ENCODE measurements at places on chromosomes 2 and 18. TPM values are rescaled to one million over a fixed set of nuclear protein-coding genes. Genes with fewer than 3 reads are reported as not detected.

DNA sequence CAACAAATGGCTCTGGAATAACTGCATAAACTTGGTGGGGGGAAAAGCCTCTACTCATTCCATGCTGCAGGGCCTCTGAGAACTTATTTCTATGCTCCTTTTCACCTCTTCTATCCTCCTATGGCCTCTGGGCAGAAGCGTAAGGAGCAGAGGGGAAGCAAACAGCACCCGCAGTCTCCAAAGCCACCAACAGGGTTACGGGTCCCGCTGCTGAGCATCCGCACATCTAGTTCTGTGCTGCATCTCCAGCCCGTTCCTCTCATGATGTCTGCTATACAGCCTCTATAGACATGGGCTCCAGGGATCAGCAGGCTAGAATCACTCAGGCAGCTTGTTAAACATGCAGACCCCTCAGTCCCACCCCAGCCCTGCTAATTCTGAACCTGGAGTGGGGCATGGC lies 25.9 kb downstream of the PSTPIP2 start:
- H3K27ac ChIP-seq: no peak overlapping the region
- DNase-seq: no peak
- H3K27me3 ChIP-seq: no peaks in the 10 kb centered on the region
- H3K4me1 ChIP-seq: no peaks in the 10 kb centered on the region

DNA sequence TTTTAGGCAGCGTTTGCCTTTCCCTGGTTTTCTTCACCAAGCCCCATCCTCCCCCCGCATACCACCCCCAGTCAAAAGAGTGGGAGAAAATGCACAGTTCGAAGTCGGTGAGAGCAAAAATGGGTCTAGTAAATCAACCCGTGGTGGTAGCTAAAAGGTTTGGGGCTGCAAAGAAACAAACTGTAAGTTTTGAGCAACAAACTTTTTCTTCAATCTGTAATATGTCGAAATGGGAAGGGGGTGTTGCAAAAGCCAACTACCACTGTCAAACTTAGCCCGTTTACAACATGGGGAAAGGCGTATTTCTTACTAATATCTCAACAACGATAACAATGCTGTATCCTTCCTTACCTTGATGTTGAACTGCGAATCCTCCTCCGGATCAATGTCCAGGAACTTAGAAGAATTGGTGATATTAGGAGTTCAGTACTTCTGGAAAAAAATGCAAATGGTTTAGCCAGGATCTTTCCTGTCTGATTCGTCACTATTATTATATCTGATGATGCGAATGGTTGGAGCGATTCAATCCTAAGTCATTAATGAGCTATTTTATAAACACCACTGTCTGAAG lies 2.4 kb upstream of the SATB2 start:
- H3K27ac ChIP-seq: peak overlapping the region; percentile 86
- H3K27me3 ChIP-seq: peaks cover 12% of the 10 kb centered on the region
- no peaks in the 10 kb centered on the region for H3K36me3 ChIP-seq
- no peak for DNase-seq
- no peaks in the 10 kb centered on the region for H3K4me1 ChIP-seq

The CACNB4 gene
- 1.0 TPM for total RNA-seq

The IFIH1 gene
- total RNA-seq: 16.1 TPM

- DNase-seq: peak; percentile 59
- peak overlapping the region; percentile 45 for H3K27ac ChIP-seq
- H3K27me3 ChIP-seq: no peaks in the 10 kb centered on the region
- H3K4me3 ChIP-seq: no peak overlapping the region
Observed at GRCh38 chr2:196239622-196240587, 68.5 kb upstream of the STK17B start.

GRCh38 chr2:20191714-20192569 lies 33.0 kb downstream of the SDC1 start:
- H3K4me1 ChIP-seq: peaks cover 14% of the 10 kb centered on the region
- H3K4me3 ChIP-seq: no peak overlapping the region
- no peak overlapping the region for H3K27ac ChIP-seq
- H3K36me3 ChIP-seq: no peaks in the 10 kb centered on the region
- DNase-seq: no peak
- H3K27me3 ChIP-seq: no peaks in the 10 kb centered on the region

DNA sequence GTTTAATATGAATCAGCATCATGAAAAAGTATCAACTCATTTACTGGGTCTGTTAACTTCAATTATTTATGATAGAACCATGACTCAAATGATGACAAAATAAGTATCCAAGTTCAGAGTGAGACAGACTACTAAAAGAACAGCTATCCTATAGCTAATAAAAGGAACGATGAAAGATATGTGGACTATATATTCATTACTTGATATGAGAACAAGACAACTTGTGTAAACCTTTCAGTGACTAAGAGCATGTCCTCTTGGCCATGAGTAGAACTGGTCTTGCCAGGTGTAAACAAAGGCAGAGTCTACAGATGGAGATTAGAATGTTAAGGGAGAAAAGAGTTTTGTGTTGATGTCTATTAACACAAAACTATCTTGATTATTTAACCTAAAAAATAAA lies 360.4 kb upstream of the ZC3H15 start:
- H3K36me3 ChIP-seq: no peaks in the 10 kb centered on the region
- no peaks in the 10 kb centered on the region for H3K27me3 ChIP-seq
- no peak overlapping the region for H3K27ac ChIP-seq
- H3K4me3 ChIP-seq: no peak overlapping the region
- no peak for DNase-seq

DNA sequence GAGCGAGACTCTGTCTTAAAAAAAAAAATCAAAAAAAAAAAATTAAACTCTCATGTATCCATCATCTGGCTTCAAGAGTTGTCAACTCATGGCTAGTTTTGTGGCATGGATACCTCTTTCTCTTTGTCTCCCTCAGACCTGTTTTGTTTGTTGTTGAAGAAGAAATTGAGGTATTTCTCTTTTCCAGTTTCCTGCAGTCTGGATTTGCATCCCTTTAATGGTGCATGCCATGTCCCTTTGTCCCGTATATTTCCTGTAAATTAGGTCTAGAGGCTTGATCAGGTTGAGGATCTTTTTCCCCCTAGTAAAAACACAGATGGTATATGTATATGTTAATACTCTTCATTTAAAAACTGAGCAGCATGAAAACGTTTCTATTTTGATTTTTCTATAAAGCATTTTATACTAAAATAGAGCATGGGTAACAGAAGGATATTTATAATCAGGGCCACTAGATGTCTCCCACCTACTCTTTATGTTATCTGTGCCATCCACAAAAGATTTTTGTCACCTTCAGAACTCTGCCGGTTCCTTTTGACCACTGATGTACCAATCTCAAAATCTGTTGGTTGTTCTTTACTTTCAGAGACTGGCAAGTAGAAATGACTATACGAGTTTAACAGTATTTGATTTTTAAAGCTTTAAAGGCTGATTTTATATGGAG lies 80.1 kb downstream of the GALNT1 start:
- no peaks in the 10 kb centered on the region for H3K36me3 ChIP-seq
- no peak for DNase-seq
- H3K4me3 ChIP-seq: no peak overlapping the region
- no peaks in the 10 kb centered on the region for H3K4me1 ChIP-seq

DNA sequence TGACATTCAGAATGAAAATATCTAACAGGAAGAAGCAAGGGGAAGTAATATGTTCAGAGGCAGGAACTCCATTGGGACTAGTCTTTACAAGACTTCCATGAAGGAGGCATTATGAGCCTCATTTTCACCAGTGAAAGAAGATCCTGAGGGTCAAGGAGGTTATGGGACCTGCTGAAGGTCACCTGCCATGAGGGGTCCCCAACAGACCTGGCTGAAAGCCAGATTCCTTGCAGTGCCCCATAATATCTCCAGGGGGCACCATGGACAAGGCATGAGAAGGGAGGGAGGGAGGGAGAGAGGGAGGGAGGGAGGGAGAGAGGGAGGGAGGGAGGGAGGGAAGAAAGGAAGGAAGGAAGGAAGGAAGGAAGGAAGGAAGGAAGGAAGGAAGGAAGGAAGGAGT lies 27.9 kb downstream of the XDH start:
- no peaks in the 10 kb centered on the region for H3K36me3 ChIP-seq
- H3K27ac ChIP-seq: no peak overlapping the region
- H3K27me3 ChIP-seq: no peaks in the 10 kb centered on the region
- H3K4me3 ChIP-seq: no peak overlapping the region
- H3K4me1 ChIP-seq: no peaks in the 10 kb centered on the region
- DNase-seq: no peak

DNA sequence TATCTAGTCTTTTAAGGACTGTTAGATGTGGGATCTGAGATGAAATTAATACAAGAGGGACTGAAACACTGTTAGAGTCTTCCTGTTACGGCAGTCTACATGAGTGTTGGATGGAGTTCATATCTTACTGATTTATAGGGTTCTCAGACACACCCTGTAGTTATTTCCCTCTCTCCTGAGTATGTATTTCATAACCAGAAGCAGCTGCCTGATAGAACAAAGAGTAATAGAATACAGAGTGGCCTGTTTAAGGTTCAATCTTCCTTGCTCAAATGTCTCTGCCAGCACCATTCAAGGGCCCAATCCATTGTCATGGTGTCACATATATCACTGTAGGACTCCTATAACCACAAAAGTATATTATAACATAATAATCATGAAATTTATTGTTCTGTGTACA lies 1229.1 kb upstream of the ACVR2A start:
- H3K4me3 ChIP-seq: no peak overlapping the region
- H3K4me1 ChIP-seq: no peaks in the 10 kb centered on the region
- H3K36me3 ChIP-seq: no peaks in the 10 kb centered on the region
- no peak for DNase-seq
- no peaks in the 10 kb centered on the region for H3K27me3 ChIP-seq

The SCN7A gene
- total RNA-seq: 6.7 TPM

The STAT4 gene
- total RNA-seq: 2.0 TPM

The PLA2R1 gene
- total RNA-seq: 3.2 TPM

DNA sequence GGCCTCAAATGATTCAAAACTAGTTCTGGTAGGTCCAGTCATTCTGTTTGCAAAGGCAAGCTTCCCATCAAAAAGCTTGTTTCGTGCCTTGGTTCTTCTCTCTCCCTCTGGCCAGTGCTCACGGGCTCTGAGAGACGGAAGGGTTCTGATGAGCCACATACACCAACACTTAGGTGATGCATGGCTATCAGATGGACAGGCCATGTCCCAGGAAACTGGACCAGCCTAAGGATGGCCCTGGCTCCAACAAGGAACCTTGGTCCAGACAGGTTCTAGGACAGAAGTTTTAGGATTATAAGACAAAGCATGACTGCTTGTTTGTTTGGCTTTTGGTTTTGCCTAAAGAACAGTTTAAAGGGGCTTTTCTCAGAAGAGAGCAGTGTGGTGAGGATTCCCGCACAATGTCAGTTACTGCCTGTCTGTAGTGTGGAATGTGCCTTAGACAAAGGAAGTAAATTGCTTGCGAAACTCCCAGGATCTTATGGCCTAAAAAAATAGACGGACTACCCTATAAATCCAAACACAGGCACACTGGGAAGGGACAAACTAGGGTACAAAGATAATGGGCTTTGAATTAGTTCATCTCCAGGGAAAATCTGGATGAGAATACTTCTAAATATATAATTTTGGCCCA lies 10.3 kb downstream of the CYP1B1 start:
- no peak for DNase-seq
- H3K36me3 ChIP-seq: no peaks in the 10 kb centered on the region
- H3K27ac ChIP-seq: no peak overlapping the region
- no peak overlapping the region for H3K4me3 ChIP-seq

GRCh38 chr18:59546188-59546587 lies 151.0 kb downstream of the CCBE1 start:
- no peak overlapping the region for H3K4me3 ChIP-seq
- no peak overlapping the region for H3K27ac ChIP-seq
- no peaks in the 10 kb centered on the region for H3K27me3 ChIP-seq
- DNase-seq: no peak
- H3K4me1 ChIP-seq: no peaks in the 10 kb centered on the region

DNA sequence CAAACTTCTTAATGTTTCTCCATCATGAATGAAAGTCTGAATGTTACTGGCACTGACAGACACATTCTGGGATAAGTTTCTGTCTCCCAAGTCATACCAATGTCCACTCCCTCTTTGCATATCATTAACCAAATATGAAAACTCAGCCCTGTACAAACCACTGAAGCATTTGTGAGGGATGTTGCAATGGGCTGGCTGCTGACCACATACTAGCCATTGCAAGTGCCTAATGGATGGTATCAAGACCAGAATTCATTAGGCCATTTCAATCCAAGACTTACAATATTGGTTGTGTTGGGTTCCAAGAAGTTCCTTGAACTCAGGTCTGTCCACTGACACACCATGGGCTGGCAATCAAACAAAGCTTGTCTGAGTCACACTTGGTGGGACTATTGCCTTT lies 73.8 kb downstream of the CBLN2 start:
- H3K27ac ChIP-seq: no peak overlapping the region
- H3K27me3 ChIP-seq: no peaks in the 10 kb centered on the region
- H3K36me3 ChIP-seq: no peaks in the 10 kb centered on the region
- DNase-seq: no peak
- no peak overlapping the region for H3K4me3 ChIP-seq
- H3K4me1 ChIP-seq: no peaks in the 10 kb centered on the region

DNA sequence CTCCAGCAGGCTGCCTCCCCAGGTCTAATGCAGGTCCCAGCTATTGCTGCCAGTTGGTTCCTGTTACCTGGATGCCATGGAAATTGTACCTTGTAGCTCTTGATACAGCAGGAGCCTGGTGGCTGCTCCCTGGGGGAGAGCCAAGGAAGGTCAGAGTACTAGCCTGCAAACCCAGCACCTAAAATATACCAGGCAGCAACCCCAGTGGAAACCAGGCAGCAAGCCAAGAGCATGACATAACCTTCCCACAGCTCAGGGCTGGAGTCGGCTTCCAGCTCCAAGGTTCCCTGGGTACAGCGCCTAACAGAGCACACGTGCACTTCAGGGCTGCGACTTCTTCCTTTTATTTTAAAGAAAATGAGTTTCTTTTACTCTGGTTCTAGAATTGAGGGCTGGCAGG lies 30.3 kb downstream of the TNP1 start:
- no peaks in the 10 kb centered on the region for H3K4me1 ChIP-seq
- no peak overlapping the region for H3K4me3 ChIP-seq
- H3K27me3 ChIP-seq: no peaks in the 10 kb centered on the region
- DNase-seq: peak; percentile 42
- no peak overlapping the region for H3K27ac ChIP-seq

GRCh38 chr2:98372579-98372978 lies 26.3 kb downstream of the CNGA3 start:
- H3K4me1 ChIP-seq: no peaks in the 10 kb centered on the region
- H3K4me3 ChIP-seq: no peak overlapping the region
- H3K27me3 ChIP-seq: no peaks in the 10 kb centered on the region
- no peak overlapping the region for H3K27ac ChIP-seq

The CREB1 gene
- 55.4 TPM for total RNA-seq

DNA sequence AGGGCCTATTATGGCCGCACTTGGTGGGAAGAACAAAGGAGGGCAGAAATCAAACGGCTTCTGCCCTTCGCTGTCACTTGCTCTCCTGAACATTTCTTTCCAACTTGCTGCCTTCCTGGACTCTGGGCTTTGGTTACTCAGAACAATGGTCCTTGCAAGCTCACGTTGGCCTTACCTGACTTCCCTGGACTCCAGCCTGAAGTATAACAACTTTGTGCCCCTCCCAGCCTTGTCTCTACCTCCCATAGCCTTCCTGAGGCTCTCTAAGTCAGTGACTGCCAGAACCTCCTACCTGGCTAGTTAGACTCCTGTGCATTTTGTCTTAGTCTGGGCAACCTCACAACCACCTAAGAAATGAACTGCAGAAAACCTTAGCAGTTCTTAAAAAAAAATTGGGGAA lies 30.2 kb upstream of the ITPRID2 start:
- H3K27ac ChIP-seq: no peak overlapping the region
- H3K4me1 ChIP-seq: no peaks in the 10 kb centered on the region
- DNase-seq: no peak
- no peaks in the 10 kb centered on the region for H3K36me3 ChIP-seq
